ENCODE measurements at places on chromosomes 3 and 15. TPM values are rescaled to one million over a fixed set of nuclear protein-coding genes. Genes with fewer than 3 reads are reported as not detected.

DNA sequence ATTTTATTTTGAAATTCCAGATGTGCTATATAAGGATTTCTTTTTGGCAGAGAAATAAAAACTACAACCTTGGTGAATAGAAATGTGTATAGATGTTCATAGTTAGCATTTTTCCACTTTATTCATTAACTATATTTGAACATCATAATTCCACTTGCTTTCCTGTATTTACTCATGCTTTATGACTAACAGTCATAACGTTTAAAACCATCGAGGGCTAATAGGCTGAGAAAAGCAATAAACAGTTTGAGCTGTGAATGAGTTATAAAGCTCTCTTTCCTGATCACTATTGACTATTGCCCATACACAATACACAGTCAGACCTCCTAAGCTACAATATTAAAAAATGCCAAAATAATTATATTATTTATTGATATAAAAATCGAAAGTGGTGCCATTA, 502.1 kb upstream of the RASGRP1 start:
- DNase-seq, result no peak

GRCh38 chr15:85007741-85008397, 26.2 kb downstream of the PDE8A start:
- no peak for DNase-seq

DNA sequence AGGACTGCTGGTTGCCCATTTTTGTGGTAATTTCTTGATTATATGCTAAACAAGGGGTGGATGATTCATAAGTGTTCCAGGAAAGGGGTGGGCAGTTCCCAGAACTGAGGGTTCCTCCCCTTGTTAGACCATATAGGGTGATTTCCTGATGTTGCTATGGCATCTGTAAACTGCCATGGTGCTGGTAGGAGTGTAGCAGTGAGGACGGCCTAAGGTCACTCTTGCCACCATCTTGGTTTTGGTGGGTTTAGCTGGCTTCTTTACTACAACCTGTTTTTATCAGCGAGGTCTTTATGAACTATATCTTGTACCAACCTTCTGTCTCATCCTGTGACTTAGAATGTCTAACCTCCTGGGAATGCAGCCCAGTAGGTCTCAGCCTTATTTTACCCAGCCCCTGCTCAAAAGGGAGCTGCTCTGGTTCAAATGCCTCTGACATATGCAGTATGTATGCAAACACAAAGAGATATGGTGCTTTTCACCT, 46.2 kb downstream of the C3orf38 start:
- peak; percentile 75 for DNase-seq

- DNase-seq, result no peak
These were observed 348.8 kb downstream of the ROBO1 start for GRCh38 chr3:79418855-79419621.

DNA sequence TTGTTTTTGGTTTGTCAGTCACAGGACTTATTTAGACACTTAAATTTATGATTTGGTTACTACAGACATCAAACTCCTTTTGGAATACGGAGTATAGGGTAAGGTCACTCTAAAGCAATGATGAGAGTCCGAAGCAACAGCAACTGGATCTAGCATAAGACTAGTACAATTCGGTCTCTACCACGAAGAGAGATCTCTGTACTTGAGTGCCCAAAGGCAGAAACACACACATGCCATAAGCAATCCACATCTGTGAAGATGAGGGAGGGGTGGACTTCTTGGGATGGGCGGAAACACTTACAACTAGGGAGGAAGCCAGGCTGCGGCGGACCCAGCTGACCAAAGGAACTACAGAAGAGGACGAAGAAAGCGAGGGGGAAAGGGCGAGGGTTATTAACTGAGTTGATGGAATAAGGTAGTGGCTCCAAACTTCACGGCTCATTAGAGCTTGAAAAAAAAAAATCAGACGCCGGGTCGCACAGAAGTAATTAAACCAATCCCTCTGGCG, 595 bp downstream of the DPH6 start:
- peak; percentile 14 for DNase-seq

DNA sequence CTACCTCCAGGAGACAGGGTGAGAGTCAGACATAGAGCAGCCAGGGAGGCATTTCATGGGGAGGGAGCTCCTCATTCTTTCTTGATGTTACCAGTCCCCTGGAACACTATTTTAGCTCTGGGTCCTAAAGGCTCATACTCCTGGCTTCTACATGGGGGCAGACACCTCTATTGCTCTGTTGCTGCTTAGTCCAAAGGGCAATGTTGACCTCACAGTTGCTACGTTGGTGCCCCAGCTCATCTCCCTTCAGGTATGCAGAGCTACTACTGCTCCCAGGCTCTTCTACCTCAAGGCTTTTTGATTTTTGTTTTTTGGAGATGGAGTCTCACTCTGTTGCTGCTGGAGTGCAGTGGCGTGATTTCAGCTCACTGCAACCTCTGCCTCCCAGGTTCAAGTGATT, 245.6 kb upstream of the LRRFIP2 start:
- DNase-seq, result no peak

DNA sequence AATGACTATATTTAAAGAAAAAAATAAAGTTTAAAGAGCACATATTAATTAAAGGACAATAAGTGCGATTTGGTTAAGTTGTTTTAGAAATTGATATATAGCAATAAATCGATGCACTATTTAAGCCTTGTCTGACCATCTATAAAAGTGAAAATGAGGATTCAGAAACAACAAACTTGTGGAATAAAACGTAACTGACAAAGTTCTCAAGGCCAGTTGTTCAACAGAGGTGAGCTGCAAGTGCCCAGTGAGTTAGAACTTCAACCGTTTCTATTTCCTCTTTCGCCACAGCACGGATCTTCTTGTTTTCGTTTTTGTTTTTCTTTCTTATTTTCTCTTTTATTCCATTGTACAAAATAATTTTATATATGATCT, 724.9 kb upstream of the ARRDC4 start:
- DNase-seq, result no peak

GRCh38 chr3:54120657-54121413, 1.5 kb upstream of the CACNA2D3 start:
- no peak for DNase-seq

GRCh38 chr3:129184396-129184657, 631 bp upstream of the CNBP start:
- peak; percentile 46 for DNase-seq

DNA sequence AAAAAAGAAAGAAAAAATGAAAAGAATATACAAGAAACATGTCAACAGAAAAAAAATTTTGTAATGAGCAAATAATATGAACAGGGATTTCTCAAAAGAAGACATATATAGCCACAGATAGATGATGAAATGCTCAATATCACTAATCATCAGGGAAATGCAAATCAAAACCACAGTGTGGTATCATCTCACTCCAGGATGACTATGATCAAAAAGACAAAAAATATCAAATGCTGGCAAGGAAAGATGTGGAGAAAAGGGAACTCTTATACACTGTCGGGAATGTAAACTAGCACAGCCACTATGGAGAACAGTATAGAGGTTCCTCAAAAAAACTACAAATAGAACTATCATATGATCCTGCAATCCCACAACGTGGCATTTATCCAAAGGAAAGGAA, 94.1 kb downstream of the C3orf70 start:
- no peak for DNase-seq

DNA sequence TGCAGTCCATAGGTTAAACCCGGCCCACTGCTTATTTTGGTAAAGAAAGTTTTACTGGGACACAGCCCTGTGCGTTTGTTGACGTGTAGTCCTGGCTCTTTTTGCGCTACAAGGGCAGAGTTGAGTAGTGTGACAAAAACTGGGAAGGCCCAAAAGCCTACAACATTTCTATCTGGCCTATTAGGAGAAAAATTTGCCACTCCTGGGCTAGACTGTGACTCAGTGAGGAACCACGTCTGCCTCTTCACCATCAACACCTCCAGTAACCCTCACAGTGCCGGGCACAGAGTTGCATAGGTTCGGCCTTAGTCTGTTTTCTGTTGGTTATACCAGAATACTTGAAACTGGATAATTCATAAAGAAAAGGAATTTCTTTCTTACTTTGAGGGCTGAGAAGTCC, 110.3 kb downstream of the TOP2B start:
- DNase-seq, result no peak

DNA sequence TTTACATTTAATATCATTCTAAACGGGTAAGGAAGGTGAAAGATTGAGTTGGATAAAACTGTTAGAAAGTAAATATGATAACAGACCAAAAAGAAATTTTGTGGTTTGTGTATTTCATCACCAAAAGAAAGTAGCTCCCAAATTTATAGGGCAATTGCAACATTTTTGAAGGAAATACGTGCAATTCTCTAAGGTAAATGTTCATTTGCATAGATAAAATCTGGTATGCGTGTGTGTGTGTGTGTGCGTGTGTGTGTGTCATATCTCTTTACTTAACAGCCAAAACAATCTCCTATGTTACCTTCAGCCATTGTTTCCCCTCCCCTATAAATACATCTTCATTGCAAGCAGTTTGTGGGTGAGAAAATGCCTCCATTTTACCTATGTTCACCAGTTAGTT, 208.4 kb downstream of the TNIK start:
- peak; percentile 55 for DNase-seq

DNA sequence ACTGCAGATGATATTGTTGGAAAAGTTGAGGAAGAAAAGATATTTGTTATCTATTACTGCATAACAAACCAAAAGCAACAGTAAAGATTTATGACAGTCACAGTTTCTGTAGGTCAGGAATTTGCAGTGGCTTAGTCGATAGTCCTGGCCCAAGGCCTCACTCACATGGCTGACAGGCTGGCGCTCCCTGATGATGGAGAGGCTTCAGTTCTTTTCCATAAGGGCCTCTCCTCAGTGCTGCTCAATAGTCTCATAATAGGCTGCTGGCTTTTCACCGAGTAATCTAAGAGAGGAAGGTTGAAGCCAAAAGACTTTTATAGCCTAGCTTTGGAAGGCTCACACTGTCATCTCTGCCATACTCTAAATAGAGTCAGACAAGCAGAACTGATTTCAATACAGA, 17.7 kb downstream of the IREB2 start:
- no peak for DNase-seq

GRCh38 chr3:71657831-71658530, 67.2 kb downstream of the EIF4E3 start:
- DNase-seq, result peak; percentile 46

The CLDN1 gene
- total RNA-seq, result 0.58 TPM

The C3orf18 gene
- 41.3 TPM for total RNA-seq

The ATP13A5 gene
- total RNA-seq, result not detected

The FBLN2 gene
- total RNA-seq, result 8.4 TPM

The LMAN1L gene
- total RNA-seq, result not detected

The RAB5A gene
- 54.3 TPM for total RNA-seq

The IMPG2 gene
- 0.14 TPM for total RNA-seq
